Karpas-422 (cell line): ENCODE measurements at places on chromosomes 13 and 19.

DNA sequence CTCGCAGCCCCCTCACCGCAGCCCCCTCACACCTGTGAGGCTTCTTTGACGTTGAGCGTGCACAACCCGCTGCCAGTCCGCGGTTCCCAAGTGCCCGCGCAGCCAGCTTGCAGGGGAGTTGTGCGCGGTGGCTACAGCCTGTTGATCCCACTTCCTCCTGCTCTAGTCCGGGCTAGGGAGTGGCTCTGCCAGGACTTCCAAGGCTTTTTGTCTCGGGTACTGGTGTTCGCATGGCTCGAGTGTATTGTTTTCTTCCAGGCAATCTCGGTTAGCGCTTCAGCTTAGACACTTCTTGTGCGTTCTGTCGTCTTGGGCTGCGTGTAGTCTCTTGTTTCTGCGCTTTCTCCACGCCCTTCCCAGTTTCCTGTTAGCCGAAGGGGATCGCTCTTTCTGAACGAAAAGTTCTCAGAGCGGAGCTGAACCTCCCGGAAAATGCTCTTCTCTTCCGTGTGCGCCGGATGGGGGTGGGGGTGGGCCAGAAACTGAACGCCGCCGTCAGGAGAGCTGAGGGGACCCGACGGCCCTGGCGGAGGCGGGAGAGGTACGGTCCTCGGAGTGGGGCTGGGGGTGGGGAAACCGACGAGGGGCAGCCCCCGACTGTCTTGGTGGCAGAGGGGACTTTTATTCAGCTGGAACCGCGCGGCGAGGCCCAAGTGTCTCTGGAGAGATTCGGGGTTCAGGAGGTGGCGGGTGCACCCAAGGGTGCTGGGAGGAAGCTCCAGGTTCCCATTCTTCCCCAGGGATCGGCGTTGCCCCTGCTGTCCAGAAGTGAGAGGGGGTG, 697 bp upstream of the DGKH start:
- peak; percentile 46 for DNase-seq

DNA sequence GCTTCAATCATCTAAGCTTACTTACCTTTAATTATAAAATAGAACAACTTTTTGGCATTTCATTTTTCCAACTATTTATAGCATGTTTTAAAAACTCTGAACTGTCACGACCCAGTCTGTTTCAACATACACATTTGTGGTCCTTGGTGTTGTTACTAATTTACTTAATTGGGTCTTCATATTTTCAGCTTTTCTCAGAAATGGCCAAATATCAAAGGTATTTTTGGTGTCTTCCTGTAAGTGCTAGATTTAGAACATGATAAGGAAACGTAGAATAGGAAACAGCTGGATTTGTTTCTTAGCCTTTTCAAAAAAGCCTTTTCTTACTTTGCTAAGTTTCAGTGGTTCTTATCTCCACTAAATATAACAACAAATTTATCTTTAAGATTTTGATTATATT, 11.4 kb downstream of the LPAR6 start:
- no peak for DNase-seq

- DNase-seq, result peak; percentile 96
Measured at GRCh38 chr19:43668406-43669109, 1.4 kb downstream of the PLAUR start.

GRCh38 chr19:40674291-40674690, 16.2 kb downstream of the NUMBL start:
- DNase-seq, result no peak

DNA sequence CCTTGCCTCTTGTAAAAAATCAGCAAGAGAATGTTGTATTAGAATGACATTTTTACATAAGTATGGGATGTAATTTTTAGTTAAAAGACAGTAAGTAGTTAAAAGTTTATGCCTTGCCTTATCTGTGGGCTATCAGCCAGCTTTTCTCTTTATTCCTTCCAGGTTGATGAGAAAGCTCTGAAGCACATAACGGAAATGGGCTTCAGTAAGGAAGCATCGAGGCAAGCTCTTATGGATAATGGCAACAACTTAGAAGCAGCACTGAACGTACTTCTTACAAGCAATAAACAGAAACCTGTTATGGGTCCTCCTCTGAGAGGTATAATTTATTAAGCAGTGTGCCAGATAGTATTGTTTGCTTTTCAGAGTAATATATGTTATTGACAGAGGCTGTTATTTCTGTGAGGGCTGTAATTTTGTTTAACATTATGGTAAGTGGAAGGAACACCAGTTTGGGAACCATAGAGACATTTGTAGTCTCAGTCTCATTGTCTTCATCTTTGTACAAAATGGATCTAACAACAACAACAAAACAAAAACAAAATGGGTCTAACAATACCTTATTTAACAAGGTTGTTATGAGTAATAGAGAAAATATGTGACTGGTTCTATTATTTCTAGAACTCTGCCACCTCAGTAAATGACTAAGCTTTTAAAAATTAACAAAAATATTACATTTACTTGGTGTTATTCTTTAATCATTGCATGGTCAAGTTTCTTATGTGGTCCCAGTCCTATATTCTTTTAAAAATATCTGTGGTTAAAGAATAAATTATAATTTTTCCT, 112.8 kb downstream of the TDRD3 start:
- no peak for DNase-seq

DNA sequence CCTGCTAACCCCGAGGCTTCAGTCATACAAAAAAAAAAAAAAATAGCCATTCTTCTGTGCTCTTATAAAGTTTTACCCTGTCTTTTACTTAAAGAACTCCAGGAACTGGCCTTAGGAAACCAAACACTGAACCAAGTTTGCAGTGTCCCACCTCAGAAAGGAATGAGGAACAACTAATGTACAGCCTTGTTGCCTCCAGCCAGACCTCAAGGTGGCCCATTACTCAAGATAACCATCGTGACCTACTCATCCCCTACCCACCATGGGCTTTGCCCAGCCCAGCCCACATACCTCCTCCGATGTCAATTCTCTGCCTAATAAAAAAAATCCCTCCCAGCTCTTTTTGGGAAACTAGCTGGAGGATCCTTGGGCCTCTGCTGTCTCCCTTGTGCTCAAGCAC, 133.2 kb downstream of the STARD13 start:
- DNase-seq, result no peak

DNA sequence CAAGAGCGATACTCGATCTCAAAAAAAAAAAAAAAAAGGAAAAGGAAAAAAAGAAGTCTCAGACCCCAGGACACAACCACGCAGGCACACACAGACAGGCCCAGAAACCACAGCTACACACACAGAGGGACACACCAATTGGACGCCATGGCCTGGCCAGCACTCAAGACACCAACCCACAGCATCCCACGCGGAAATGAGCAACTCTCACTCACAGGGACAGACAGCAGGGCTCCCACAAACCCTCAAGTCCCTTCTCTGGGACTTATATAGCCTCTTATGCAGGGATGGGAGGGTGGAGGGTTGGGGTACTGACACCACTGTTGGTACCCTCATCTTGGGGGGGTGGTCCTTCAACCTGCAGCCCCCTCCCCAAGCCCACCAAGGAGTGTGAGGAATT, 5.9 kb downstream of the NOTCH3 start:
- DNase-seq, result no peak

DNA sequence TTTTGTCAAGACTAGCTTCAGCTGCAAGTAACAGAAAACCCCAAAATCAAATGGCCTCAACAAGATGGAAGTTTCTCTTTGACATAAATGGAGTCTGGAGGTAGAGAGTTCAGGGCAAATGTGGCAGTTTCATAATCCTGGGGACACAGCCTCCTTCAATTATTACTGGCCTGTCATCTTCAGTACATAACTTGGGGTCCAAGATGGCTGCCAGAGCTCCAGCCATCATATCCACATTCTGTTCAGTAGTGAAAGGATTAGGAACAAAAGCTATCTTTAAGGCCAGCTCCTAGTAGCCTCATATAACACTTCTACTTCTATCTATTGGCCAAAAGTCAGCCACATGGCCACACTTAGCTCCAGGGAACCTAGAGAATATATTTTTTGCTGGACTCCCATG, 15.0 kb upstream of the IGSF23 start:
- no peak for DNase-seq

GRCh38 chr13:99439850-99440604, 61.2 kb upstream of the TM9SF2 start:
- no peak for DNase-seq

GRCh38 chr13:28440774-28441504, 54.0 kb downstream of the FLT1 start:
- DNase-seq, result no peak

DNA sequence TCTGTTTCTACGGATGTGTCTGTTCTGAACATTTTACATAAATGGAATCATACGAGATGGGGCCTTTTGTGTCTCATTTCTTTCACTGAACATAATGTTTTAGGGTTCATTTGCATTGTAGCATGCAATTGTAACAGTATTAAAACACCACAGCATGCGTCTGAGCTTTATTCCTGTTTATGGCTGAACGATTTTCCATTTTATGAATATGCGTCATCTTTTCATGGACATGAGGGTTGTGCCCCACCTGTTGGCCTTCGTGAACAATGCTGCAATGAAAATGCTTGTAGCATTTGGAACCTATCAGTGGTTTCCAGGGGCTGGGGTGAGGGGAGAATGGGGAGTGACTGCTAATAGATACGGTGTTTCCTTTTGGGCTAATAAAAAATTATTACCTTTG, 5.1 kb downstream of the OR10H1 start:
- DNase-seq, result peak; percentile 58

DNA sequence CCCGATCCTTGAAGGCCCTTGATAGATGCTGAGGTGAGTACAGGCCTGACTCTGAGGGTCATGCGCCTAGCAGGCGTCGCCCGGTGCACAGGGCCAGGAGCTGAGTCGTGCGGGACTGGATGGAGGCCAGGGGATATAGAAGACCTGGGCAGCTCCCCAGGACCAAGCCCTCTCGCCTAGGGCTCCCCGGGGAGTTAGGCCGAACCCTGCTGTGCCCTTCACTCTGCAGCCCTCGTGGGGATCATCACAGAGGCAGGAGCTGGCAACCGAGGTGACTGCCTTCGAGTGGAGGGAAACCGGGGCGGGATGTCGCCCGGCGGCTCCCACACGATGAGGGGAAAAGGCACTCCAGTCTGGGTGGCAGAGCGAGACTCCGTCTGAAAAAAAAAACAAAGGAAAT, 11.7 kb downstream of the CSNK1G2 start:
- DNase-seq, result no peak

DNA sequence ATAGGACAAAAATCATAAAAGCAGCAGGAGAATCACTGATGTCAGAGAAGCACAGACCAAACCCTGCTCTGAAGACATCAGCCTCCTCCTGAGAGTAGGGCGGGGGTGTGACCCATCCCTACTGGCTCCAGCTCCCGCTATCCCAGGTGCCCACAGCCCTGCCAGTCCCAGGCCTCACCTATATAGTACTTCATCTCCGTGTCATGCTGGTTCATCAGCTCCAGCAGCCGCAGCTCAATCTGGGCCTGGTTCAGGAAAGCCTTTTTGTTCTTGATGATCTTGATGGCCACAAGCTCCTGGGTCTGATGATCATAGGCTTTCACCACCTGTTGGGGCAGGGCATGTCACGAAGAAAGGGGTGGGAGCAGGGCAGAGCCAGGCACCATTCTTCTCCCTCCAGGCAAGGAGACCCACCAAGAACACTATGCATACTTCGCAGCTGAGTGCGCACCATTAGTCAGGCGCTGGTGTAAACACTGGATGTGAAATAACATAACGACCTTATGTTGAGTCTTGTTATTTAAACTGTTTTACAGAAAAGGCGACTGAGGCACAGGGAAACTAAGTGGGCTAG, 4.2 kb downstream of the DYRK1B start:
- no peak for DNase-seq

GRCh38 chr13:110314516-110315245, 7.6 kb downstream of the COL4A2 start:
- no peak for DNase-seq

- DNase-seq, result no peak
Measured at GRCh38 chr19:18603958-18604819, 2.4 kb downstream of the CRLF1 start.

GRCh38 chr13:28550091-28550490, 55.2 kb upstream of the FLT1 start:
- DNase-seq, result no peak

DNA sequence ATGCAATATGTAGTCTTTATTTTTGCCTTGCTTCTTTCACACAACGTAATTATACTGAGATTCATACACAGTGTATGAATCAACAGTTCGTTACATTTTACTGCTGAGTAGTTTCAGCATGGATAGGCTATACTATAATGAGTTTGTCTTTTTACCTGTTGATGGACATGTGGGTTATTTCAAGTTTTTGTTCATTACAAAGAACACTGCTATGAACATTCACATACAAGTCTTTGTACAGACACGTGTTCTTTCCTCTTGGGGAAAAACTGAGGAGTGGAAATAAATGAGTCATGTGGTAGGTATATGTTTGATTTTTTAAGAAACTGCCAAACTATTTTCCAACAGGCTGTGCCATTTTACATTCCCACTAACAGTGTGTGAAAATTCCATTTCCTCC, 35.1 kb downstream of the ENOX1 start:
- DNase-seq, result no peak

DNA sequence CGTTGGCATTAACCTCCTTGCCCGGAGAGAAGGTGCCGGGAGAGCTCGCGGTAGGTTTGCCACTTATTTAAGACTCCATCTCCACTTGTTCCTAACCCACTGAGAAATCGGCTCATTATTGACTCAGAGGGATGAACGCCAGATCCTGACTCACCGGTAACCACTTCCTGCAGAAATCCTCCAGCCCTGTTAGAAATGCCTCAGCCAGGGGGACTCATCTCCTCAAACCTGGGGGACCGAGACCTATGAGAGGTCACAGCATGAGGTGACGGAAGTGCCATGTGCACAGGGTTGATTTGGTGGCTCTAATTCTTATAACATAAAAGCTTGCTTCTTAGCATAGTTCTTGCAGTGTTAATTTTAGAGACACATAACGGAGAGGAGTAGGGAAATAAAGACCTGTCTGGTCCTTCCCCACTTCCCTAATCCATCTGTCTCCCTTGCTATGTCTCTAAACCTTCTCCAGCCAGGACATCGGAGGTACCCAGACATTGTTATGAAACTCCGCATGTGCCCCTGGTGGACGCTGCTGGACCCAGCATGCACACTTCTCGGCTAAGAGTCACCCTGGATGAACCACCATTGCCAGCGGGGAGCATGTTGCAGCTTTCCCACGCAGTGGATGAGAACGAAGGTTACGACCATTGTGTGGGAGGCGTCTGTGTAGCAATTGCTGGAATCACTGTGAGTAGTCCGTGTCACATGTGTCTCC, 158.9 kb downstream of the EFNB2 start:
- no peak for DNase-seq

DNA sequence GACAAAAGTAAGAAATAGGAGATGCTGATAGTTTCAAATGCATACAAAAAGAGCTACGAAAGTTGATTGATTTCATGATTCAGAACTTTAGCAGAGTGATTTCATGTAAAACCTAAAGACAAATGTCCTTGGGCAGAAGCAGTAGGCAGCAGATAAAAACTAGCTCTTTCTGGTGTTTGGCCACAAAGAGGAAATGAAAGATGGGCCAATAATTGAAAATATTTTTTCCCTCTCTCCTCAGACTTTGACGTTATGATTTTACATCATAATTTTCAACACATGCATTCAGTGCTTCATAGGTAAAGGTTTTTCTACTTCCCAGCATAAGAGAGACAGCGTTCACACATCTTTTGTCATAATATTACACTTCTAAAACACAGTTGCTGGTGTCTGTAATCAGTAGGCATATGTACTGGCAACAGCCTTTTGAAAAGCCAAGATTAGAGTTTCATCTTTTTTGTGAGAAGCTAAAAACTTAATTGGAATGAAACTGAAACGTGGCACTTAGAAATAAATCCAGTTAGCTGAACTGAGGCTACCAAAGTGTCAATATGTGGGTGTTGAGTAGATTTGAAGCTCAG, 9.3 kb downstream of the SCEL start:
- no peak for DNase-seq

GRCh38 chr13:98371516-98372023, 194.5 kb upstream of the RNF113B start:
- no peak for DNase-seq
